GM06990 (cell line): ENCODE measurements at places on chromosomes 6 and 20.

GRCh38 chr6:155466539-155466938 lies 10.9 kb upstream of the NOX3 start:
- no peak for DNase-seq

DNA sequence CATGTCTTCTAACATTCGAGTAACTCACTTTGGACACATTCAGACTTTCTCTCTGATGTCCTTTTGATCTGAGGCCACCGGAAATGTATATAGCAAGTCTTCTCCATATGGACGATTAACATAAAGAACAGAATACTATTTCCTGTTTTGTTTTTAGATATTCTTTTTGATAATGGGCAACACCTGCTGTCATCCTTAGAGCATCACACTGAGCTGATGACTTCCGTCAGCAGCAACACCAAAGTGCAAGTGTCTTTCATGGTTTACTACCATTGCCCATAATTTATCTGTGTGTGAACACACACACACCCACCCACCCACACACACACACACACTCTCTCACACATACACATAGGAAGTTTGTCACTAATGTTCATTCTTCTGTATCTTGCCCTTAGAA lies 112.7 kb upstream of the SIM1 start:
- no peak for DNase-seq

DNA sequence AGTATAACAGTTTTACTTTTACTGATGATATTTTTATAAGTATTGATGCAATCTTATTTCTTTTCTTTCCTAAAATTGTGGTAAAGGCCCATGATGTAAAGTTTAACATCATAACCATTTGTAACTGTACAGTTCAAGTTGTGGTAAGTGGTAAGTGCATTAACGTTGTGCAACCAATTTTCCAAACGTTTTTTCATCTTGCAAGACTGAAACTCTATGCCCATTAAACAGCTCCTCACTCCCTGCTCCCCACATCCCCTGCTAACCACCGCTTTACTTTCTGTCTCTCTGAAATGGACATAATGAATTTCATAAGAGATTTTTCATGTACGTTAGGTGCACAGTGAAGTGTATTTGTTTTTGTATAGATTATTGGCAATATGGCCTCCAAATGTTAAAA lies 106.0 kb downstream of the PACRG start:
- no peak for DNase-seq

- peak; percentile 71 for DNase-seq
These were observed 5.5 kb downstream of the CASP8AP2 start for GRCh38 chr6:89834884-89835792.

- DNase-seq = no peak
These were observed 672.0 kb downstream of the RFPL4B start for GRCh38 chr6:113019176-113019575.

DNA sequence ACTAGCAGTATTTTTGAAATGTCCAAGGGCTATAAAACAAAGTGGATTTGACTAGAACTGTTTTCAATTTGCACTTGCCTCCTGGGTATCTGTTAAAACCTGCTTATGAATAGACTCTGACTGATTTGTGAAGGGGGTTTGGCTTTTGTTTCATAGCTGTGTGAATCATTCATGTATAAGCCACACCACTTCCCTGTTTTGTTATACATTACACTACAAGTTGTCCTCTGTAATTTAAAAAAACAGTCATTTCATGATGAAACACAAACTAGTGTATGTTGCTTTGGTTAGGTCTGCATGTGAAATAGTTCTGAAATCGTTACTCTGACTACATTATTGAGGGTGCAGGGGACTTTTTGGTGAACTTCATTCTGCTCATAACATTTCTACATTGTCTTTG lies 121.7 kb downstream of the NKAIN2 start:
- peak; percentile 4 for DNase-seq

DNA sequence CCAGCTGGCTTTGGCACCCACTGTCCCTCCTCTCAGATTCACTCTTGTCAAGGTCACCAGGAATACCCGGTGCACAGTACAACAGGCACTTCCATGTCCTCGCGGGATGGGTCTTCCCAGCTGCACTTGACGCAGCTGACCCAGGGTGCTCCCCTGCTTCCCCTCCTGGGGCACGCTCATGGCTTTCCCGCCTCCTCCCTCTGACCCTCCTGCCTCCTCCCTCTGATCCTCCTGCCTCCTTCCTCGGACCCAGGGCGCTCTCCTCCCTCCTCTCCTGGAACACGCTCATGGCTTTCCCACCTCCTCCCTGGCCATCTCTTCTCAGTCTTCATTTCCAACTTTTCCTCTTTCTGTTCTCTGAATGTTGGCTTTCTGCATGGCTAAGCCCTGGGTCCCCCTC lies 42.1 kb downstream of the FAM209B start:
- DNase-seq = no peak

- DNase-seq = no peak
These were observed 110.5 kb upstream of the CDYL start for GRCh38 chr6:4665489-4666417.

DNA sequence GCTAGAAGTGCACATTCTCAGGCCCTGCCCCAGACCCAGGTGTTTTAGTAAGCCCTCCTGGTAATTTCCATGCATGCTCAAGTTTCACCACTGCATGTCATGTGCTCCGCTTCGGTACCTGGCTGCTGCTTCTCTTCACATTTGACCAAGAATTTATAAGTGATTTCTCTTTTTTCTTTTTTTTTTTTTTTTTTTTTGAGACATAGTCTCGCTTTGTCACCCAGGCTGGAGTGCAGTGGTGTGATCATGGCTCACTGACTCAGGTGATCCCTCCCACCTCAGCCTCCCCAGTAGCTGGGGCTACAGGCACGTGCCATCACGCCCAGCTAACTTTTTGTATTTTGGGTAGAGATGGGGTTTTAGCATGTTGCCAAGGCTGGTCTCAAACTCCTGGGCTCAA lies 16.0 kb downstream of the TM9SF4 start:
- DNase-seq = no peak

DNA sequence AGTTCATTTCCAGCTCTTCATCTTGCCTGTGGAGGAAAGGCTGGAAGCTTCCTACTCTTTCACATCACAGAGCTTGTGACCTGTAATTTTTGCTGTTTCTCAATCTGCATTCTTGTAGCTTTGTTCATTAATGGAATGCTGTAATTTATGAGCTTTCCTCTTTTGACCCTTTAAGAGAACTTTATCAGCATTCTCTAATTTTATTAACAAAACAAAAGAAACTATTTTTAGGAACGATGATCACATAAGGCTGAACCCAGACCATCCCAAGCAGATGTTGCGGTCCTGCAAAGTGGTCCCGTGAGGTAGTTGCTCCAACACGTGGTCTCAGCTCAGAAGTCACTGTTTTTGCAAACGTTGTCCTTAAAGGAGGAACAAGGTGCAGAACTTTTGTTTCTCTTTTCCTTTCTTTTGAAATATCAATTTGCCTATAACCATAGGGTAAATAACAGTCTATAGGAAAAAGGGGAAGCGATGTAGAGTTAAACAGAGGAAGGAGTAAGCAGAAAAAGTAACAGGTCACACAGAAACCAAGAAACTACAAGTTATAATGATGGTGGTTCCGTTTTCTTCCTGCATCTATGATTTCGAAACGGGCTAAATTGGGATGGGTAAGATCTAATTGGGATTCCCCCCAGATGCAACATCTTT lies 121.3 kb upstream of the PHACTR1 start:
- peak; percentile 48 for DNase-seq

DNA sequence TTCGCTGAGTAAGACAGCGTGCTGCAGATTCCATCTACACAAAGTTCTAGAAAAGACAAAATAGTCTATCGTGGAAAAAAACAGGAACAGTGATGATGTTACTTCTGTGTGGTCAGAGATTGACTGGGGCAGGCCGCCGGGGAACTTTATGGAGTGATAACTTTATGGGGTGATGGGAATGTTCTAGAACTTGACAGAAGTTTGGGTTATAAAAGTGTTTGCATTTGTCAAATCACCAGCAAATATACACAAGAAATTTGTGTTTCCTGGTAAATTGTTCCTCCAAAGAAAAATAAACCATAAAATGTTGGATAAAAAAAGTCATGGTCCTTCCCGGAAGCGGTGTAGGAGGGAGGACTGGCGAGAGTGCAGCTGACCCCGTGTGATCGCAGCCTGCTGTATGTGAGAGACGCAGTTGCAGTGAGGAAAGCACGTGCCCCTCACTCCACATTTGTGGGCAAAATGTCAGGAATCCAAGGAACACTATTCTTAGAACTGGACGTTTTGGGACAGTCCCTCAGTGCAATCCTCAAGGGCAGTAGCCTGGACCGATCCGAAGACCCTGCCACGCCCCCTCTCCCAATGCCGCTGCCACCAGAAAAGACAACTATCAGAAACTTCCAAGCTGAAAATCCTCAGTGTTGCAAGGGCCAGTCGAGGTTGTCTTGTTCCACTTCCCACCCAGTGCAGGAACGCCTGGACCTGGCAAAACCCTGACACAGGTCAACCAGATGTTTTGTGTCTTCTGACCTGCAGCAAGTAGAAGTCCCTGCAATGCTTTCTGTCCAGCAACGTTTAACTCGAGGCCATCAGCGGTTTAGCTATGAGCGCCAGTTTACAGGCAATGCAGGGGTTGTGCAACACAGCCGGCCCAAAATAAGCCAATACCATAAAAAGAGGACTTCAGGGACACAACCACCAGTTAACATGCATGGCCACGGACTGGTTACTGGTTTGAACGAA lies 80.5 kb upstream of the QKI start:
- DNase-seq = no peak

DNA sequence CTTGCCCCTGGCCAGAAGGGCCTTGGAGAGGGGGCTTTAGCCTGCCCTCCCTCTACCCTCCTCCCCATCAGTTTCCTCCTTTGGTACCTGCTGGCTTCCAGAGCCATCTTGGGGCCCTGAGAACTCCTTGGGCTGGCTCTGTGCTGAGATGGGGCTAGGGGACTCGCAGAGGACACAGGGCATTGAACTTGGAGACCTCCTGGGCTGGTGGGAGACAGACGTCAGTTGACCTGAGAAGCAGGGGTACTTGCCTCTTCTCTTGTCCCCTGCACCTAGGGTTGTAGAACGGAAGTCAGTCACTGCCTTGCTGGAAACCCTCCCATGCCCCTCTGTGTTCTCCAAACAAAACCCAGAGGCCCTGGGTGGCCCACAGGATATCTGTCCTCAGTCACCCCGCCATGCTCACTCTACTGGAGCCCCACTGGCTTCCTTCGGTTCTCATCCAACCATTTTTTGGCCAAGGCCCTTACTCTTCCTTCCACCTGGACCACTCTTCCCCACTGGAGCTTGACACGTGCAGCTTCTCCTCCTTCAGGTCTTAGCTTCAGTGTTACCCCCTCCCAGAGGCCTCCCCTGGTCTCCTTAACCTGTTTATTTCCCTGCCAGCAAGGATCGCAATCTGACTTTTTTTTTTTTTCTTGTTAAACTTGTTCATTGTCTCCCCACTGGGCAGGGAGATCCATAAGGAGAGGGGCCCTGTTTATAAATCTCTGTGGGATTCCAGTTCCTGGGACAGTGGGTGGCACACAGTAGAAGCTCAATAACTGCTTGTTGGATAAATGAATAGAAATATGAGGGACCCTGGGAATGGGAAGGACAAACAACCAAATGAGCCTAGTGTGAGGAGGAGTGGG lies 971 bp downstream of the RBCK1 start:
- peak; percentile 55 for DNase-seq

DNA sequence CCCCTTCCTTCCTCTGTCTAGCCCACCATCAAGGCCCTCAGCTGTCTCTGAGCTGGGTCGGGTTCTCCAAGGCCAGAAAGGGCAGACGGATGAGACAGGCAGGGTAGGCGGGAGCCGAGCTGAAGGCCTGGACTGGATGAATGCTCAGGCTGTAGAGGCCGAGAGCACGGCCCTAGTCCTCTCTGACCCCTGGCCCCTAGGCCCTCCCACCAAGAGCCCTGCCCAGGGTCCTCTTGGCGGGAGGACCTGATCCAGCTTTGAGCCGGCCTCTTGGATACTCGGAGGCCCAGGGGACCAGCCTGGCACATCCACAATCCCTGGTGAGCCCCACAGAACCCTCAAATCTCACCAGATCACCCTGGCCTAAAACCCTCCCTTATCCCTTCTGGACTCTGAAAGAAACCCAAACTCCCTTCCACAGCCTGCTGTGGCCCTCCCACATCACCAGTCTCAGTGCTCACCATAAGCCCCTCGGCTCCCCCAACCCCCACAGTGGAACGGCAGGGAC lies 8.2 kb downstream of the ADISSP start:
- no peak for DNase-seq

GRCh38 chr20:38859070-38859690 lies 53.7 kb downstream of the PPP1R16B start:
- no peak for DNase-seq

GRCh38 chr6:170268216-170269129 lies 22.4 kb downstream of the DLL1 start:
- no peak for DNase-seq

DNA sequence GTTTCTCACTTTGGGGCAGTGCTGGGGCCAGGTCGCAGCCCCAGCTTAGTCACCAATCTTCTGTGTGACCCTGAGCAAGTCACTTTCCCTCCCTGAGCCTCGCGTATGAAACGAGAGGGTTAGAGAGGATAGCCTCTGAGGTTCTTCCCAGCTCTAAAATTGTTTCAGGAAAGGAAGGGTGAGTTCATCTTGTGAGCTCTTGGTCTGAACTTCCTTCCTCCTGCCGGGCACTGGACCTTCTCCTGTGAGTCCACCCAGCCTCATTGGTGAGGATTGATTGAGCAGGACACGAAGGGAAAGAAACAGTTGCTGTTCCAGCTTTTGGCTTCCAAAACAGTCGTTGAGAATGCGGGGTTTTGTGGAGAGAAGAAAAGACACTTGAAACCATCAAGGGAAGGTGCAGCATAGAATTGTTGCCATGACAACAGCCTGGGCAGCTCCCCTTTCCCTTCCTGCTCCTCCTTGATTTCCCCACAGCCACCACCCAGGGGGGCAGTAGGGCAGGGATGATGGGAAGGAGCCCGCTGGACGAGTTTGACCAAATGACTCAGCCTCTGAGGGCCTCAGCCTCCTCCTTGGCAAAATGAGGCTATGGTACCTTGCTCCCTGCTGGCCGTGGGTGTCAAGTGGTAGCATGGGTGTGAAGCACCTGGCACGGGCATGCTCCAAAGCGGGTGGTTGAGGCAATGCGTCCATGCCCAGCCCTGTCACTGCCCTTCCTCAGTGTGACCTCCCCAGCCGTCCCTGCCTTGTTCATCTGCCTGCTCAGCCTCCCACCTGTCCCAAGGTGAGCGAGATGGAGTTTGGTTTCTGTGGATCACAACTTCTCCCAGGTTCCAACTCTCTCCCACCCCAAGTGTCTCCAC lies 107.8 kb downstream of the CDC5L start:
- DNase-seq = no peak

GRCh38 chr6:41355952-41356351 lies 20.5 kb downstream of the NCR2 start:
- DNase-seq = no peak

- DNase-seq = no peak
These were observed 61.3 kb upstream of the FOXQ1 start for GRCh38 chr6:1250489-1251197.

- no peak for DNase-seq
These were observed 152.6 kb upstream of the PRND start for GRCh38 chr20:4569092-4569491.
